Fibroblast of skin of back (primary cell): ENCODE measurements at places on chromosomes 7 and 10.
A peak's percentile ranks its signal among the peaks of the same experiment; 100 is the strongest.

DNA sequence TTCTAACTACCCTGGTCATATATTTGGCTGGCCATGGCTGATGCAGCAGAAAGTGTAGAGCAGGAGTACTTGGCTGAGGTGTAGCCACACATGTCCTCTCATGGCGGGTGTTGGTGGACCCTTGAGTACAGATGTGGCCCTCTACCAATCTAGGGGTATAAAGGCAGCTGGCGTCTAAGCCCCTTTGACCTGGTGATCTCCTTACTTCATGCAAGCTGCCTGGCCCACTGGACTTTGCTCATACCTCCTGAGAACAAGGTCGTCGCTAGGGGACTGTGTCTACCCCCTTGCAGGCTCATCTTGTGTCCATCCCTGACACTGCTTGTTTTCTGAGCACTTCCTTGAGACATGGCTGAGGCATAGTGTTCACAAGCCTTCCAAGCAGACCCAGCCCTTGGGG, 287.8 kb downstream of the RPS24 start:
- DNase-seq: no peak

DNA sequence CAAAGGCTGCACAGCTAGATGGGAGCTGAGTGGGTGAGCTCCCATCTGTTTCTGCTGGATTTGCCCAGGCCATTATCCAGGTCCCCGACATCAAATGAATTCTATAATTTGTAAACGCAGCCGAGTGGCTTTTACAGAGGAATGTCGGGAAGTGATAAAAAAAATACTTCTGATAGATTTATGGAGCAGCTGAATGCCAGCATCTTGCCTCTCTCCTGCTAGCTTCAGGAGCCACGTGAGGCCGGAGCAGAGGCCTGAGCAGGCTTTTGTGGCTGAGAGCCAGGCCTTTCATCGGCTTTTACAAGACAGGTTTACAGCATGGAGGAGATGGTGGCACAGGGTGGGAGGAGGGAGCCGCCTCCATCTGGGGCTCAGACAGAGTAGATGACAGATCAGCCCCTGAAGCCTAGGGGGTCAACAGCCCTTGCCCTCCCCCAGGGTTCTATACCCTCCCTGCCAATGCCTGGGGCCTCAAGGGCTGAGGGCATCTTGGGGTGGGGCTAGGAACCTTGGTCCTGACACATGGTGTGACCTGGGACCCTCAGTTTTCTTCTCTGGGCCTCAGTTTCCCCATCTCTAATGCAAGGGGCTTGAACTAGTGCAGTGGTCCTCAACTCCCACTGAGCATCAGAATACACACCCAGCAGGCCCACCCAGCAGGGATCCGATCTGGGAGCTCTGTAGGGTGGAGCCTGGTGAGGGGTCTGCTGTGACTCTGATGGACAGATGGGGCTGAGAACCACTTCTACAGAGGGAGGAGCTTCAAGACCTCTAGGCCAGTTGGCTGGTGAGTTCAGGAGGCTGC, 44.2 kb upstream of the PCBD1 start:
- DNase-seq: no peak

GRCh38 chr10:131993275-131993674, 11.6 kb upstream of the BNIP3 start:
- DNase-seq: no peak

- DNase-seq: peak; percentile 36
Observed at GRCh38 chr7:14850039-14850438, 52.5 kb downstream of the DGKB start.

- no peak for DNase-seq
Observed at GRCh38 chr7:97847791-97848190, 24.4 kb downstream of the ASNS start.

- DNase-seq: peak; percentile 87
Observed at GRCh38 chr7:33807779-33808482, 97.4 kb upstream of the BMPER start.

- no peak for DNase-seq
Observed at GRCh38 chr10:87739703-87740102, 78.3 kb downstream of the ATAD1 start.

DNA sequence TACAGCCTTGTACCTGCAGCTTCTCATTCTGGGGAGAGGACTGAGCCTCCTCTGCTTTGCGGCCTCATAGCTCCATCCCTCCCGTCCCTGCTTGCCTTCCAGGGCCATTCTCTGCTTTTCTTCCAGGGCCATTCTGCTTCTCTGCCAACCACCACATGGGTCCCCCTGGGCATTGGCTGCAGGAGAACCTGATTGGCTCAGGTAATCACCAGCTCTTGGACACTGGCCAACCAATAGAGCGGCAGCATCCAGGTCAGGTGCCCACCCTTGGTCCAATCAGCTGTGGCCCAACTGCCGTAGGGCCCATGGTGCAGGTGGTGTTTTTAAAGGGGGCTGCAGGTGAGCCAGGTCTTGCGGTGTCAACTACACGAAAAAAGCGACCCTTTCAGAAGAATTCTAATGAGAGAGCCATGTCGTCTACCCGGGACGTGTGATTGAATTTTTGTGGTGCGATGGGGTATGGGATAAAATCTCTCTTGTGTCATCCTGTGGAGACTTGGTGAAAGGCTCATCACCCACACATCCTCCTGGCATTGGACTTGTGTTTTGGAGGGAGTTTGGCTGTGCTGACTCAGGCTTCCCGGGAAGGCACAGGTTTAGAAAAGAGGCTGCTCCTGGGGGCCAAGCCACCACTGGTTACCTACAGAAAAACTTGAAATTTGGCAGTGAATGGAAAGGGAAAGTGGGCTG, 46.0 kb upstream of the PODXL start:
- no peak for DNase-seq

DNA sequence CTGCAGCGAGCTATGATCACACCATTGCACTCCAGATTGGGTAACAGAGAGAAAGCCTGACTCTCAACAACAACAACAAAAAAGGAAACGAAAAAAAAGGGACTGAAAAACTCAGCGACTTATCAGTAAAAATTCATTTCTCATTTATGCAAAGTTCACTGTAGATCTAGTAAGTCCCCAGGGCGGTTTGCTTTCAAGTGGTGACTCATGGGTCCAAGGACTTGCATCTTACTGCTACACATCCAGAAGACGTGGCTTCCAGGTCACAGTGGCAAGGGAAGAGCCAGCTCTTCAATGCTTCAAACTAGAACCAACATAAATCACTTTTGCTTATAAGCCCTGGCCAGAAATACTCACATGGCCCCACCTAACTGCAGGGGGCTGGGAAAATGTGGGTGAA, 178.3 kb upstream of the AUTS2 start:
- DNase-seq: peak; percentile 73

- no peak for DNase-seq
Observed at GRCh38 chr7:114860206-114860605, 61.7 kb upstream of the MDFIC start.

GRCh38 chr10:68067029-68067428, 8.1 kb downstream of the HERC4 start:
- peak; percentile 49 for DNase-seq

DNA sequence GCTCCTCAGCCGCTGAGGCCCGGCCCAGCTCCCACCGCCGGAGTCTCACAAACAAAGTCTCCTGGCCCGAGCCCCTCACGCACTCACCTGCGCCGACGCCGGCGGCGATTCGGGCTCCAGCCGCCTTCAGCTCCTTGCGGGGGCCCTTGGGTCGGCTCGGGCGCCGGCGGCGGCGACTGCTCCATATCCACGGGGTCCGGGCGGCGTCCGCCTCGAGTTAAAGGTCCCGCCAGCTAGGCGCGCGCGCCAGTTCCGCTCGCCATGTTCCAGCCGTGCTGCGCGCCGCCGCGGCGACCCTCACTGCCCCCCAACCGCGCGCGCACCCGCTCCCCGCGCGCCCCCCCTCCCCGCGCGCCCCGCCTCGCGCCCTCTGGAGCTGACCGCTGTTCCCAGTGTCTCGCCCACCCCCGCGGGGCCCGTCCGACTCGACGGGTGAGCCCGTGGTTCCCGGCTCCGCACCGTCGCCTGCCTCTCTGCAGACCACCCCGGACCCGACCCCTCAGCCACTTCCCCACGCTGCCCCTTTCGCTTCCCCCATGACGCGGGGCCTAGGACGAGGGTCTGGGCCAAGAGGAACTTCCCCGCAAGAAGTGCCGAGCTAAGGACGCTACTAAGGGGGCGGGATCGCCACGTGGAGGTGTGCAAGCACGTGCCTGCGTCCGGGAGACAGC, 396.1 kb downstream of the ZNF33B start:
- DNase-seq: peak; percentile 0

DNA sequence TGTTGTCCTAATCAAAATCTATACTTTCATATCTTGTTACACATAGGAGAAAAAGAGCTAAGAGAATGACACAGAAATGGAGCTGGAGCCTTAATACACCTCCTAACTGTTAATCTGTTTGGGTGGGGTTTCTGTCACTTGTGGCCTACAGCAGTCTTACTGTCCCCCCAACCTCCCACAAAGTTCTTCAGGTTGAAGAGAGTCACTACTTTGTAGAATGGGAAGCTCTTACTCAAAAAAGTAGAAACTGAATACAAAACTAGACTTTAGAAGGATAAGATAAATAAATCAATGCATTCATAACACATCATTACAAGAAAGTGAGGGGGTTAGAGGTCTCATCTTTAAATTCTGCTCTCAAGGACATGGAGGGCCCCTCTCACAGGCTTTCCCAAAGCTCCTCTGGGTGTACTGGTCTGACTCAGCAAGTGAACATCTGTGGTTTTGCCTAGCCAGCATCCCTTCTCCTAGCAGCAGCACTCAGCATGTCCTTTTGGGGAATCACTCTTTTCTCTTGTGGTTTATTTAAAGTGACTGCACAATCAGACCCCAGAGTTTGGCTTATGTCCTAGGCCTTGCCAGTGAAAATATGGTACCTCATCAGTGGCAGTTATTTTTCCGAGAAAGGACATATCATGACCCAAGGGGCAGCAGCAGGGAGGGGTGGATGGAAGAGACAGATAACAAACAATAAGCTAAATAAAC, 2.0 kb upstream of the BLVRA start:
- DNase-seq: peak; percentile 86

GRCh38 chr7:129780257-129780973, 168.9 kb downstream of the NRF1 start:
- DNase-seq: no peak

DNA sequence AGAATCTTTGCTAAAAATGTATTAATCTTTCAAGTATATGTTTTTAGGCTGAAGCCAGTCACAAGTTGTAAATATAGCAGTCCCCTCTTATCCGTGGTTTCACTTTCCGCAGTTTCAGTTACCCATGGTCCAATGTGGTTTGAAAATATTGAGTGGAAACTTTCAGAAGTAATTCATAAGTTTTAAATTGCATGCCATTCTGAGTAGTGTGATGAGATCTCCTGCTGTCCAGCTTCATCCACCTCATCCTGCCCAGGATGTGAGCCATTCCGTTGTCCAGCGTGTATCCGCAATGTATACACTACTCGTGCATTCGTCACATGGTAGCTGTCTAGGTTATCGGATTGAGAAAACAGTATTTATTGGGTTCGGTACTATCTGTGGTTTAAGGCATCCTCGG, 12.2 kb downstream of the PDCD4 start:
- DNase-seq: no peak

GRCh38 chr7:155198901-155199845, 98.5 kb upstream of the INSIG1 start:
- DNase-seq: peak; percentile 89

DNA sequence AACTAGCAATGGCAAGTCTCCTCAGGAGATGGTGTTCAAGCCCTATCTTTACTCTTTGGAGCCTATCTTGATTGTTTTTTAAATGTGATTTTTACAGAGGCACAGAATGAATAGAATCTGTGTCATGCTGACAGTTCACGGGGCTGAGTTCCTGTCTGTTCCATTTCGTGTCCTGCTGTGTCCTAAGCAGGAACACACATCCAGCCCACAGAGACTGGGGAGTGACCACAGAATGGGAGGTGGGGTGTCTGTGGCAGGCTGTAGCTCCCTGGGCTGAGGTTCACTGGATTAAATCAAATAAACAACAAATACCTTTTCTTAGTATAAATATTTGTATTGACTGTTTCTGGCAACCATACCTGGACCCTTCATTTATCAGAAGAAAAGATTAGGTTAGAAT, 73.4 kb upstream of the CARD11 start:
- DNase-seq: no peak

- DNase-seq: no peak
Observed at GRCh38 chr10:69464801-69465401, 13.6 kb downstream of the TSPAN15 start.

DNA sequence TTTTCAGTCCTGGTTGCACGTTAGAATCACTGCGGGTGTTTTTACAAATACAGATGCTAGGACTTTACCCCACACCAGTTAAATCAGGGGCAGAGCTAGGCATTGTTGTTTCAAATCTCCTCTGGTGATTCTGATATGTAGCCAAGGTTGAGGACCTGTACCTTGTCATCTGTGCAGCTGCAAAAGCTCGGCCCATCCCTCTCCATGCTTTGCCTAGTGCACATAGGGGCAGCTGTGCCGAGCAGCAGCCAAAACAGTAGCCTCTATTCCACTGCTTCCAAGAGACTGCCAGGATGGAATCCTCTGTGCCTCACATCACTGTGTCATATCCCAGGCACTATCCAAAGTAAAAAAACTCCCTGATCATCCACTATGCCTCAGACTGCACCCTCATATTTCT, 181.3 kb downstream of the CDK14 start:
- no peak for DNase-seq

- no peak for DNase-seq
Observed at GRCh38 chr10:79318369-79318768, 28.9 kb upstream of the PPIF start.

GRCh38 chr7:108499566-108499965, 26.4 kb downstream of the PNPLA8 start:
- no peak for DNase-seq

DNA sequence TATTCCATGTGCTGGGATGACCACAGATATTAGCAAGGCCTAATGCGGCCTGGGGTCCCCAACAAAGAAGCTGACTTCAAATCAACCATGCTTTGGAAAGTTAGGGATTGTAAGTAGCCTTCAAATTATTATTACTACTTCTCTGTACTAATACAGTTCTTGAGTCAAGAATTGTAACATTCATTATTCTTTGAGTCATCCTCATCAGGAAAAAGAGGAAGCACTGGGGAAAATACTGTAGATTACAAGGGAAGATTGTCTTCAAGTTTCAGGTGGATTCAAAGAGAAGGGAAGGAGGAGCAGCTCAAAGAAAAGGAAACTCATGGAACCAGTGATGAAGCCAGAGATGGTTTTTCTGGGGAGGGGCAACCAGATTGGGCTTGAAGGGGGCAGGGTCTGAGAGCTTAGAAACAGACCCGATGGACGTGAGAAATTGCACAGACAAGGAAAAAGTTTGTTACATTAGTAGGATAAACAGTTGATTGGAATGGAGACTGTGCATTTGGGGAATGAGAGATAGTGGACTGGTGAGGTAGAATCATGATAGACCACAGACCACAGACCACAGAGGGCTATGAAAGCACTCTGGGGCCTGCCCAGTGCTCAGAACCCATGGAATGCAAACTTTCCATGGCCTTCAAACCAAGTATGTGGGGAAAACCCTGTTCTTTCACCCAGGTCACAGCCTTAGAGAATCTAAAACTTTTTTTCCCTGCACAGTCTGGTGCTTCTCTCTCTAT, 209.9 kb downstream of the ZNF365 start:
- peak; percentile 98 for DNase-seq

DNA sequence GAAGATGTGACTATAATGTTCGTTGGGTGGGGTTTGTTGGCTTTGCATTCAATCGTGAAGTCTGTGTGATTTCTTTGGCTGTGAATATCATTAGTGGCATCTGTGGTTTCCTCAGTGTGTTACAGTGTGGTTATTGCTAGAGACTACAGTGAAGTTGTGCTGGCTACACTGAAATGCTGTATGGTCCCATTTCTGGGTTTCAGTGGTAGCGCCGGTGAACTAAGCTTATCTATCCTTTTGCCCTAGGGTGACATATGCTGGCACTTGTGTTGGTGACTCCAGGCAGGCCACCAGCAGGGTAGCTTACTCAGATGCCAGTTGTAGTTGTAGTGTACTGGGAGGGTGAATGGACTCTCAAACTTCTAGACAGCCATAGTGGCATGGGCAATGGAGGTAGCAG, 259.5 kb downstream of the ANKRD30A start:
- no peak for DNase-seq

- DNase-seq: no peak
Observed at GRCh38 chr7:8282162-8282561, 20.2 kb upstream of the ICA1 start.
